COLO829 (cell line): ENCODE measurements at places on chromosomes 3 and 15.

DNA sequence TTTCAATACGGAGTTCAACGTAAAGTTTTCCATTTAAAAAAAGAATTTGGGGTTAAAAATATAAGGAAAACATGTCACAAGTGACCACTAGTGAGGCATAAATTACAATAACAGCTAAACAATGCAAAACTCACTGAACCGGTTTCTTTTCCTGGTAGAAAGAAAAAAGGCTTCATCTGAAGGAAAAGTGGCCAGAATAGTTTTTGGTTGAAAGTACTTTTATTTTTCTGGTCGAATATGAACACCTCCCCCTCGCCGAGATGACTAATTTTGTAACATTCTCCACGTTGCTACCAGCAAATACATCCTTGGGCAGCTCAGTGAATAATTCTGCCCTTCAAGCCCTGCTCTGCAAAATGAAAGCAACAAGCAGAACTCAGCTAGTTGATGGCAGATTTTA is 3.9 kb upstream of the SRGAP3 start:
- no peak for DNase-seq

DNA sequence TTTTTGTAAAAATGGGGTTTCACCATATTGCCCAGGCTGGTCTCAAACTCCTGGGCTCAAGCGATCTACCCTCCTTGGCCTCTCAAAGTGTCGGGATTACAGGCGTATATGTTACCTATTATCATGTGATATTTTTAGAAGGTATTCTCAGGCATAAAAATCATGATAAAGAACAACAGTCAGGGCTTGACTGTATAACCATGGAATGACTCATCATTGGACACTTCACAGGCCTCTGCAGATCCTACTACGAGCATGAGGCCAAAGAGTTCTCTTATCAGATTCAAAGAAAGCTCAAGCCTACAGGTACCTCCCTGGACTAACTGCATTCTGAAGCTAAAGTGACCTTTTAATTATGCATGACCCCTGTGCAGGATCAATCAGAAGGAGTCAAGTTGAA is 91.7 kb upstream of the PRICKLE2 start:
- no peak for DNase-seq

GRCh38 chr15:57134071-57134605 is 215.7 kb downstream of the TCF12 start:
- DNase-seq: no peak

GRCh38 chr3:183188895-183189462 is 26.4 kb upstream of the LAMP3 start:
- no peak for DNase-seq

GRCh38 chr3:11592445-11593298 is 51.0 kb downstream of the VGLL4 start:
- no peak for DNase-seq
